Stimulated activated CD4-positive, alpha-beta T cell treated with anti-CD3 and anti-CD28 coated beads, Interleukin-4, amount 100 ng/mL, for 1 hour (primary cell): ENCODE measurements at places on chromosomes 5 and 9.

DNA sequence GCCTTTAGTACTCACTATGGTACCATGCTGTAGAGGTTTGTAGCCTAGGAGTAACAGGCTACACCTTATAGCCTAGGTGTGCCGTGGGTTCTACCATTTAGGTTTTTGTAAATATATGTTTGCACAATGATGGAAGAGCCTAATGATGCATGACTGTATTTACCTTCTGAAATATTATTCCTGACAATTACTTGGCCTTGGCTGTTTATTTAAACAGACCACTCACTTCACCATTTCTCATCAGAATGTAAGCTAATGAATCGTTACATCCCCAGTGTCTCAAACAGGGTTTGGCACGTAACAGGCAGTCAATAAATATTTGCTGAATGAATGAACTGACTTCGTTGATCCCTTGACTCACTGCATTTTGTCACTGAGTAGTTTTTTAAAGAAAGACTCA is 93.1 kb downstream of the MED27 start:
- no peak for DNase-seq

DNA sequence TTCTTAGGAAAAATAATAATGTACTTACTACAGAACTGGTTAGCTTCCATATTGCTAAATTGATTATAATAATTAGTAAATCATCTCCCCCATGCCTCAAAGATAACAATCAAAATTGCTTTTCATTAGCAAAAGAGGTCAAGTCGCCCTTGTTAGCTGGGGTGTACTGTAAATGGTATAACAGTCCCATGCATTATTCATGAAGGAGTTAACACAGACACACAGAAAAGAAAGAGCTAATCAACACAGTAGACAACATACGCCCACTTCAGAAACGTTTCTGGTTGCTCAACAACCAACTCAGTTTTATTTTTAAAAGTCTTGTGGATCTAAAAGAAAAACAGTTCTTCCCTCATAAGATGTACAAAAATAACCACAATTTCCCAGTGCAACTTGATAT is 100.2 kb downstream of the MPDZ start:
- DNase-seq: no peak

GRCh38 chr5:36177715-36178523 is 26.0 kb downstream of the SKP2 start:
- no peak for DNase-seq

DNA sequence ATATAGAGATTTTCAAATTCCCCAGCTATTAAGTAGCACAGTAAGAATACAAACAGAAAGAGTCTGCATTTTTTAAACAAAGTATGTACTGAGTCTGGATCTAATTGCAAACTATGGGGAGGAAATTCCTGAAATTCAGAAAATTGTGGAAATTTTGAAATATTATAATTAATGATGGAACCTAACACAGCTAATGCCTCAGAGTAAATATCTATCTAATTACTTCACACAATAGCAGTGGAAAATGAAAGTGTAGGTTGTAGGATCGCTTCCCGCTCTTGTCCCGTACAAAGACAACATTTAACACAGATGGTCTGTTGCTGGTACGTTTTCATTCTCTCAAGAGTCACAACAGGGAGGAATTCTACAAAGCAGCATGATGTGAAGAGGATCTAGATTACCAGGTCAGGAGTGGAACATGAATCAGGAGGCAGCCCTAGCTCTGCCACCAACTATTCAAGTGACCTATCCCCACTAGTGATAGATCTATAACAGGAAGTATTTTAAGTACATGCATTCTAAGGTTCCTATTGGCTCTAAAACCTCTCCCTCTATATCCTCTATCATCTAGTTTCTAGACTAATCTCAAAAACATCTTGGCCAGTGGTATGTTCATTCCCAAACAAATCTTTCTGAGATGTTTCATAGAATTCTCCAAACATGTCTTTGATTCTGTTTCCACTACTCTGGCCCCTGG is 58.9 kb upstream of the GRAMD2B start:
- DNase-seq: no peak

DNA sequence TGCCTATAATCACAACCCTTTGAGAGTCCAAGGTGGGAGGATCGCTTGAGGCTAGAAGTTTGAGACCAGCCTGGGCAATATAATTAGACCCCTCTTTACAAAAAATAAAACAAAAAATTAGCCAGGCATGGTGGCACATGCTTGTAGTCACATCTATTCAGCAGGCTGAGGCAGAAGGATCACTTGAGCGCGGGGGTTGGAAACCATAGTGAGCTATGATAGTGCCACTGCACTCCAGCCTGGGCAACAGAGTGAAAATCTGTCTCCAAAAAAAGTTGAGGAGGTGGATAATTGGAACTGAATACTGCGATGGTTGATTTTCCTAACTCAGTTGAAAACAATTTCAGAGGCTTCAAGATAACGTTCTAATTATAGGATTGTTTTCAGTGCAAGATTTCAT is 52.6 kb downstream of the EDIL3 start:
- no peak for DNase-seq

DNA sequence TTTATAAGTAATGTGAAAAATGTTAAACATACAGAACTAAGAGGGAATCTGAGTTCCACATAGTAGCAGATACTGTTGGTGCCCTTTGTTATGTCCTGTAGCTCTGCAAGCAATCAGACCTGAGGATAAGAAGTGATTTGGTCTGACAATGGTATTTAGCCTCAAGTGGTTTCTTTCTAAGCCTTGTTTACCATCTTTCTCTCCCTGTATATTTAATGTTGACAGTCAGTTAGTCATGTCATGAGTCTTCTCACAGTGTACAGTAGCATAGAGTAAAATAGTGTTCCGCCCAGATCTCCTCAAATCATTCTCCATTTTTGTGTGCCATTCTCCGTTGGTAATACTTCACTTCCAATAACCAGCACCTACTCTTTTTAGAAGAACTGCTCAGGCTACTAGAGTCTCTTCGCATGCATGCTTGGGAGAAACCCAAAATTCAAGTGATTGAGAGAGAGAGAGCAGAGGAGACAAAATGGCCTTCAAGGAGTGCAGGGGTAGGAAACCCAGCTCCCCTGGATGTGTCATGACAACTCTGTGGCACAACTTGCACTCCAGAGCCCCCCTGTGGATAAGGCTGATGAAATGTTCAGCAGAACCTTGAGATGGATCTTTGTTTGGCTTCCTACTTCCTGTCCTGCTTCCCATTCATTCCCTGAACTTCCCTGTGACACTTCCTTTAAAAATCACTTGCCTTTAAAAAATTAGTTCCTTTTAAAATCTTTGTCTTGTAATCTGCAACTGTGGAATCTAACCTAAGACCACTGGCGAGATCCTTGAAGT is 129.2 kb upstream of the FST start:
- DNase-seq: no peak

DNA sequence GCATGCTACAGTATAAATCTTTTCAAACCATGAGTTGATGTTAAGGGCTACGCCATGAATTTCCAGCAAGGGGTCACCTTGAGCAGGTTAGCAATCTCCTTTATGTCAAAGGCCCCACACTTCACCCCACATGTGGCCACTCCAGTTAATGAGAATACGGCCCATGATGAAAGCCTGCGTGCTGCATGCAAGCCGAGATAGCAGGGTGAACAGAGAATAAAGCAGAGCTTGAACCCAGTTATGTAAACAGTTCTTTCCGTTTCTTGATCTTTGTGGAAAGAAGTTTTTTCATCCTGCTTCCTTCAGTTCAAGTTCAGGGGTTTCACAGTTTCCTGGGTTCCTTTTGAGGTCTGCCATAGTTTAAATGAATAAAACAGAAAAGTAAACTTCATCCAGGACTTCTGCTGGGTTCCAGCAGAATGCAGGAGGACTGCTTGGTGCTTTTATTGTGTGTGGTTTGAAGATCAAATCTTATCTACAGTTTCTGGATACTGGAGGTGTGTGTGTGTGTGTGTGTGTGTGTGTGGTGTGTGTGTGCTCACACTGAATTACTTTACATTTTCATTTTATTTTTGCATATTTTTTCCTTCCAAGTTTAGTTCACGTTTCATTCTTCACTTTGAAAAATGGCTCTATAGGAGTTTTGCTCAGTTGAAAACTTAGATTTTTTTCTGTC is 87.1 kb downstream of the HMHB1 start:
- DNase-seq: no peak

DNA sequence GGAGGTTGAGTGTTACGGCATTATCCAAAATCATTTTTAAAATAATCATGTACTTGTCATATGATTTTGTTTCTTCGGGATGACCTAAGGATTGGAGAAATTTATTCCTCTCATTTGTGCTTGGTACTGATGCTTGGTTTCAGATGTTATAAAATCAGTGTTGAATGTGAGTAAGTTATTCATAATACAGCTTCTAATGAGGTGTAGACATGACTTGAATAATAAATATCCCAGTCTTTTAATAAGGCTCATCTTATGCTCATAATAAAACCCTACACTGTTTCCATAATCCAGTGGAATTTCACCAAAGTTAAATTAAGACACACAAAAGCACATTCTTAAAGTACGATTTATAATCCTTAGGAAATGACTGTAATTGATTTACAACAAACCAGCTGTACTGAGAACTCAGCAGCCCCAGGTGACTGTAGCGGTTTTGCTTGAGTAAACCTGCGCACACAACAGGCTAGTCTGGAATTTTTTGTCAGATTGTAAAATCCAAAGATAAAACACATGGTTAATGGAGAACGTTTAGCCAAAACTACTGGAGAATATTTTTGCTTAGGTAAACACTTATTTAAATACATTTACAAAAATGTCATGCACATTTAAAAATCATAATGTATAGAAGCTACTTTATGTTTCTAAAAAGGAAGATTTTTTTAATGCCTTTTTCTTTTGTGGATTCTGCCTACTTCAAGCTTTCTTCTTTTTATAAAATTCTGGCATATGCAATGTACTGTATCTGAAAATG is 609.8 kb upstream of the GRAMD2B start:
- DNase-seq: no peak
